NAMALWA (cell line): ENCODE measurements at places on chromosomes 5 and 9.

DNA sequence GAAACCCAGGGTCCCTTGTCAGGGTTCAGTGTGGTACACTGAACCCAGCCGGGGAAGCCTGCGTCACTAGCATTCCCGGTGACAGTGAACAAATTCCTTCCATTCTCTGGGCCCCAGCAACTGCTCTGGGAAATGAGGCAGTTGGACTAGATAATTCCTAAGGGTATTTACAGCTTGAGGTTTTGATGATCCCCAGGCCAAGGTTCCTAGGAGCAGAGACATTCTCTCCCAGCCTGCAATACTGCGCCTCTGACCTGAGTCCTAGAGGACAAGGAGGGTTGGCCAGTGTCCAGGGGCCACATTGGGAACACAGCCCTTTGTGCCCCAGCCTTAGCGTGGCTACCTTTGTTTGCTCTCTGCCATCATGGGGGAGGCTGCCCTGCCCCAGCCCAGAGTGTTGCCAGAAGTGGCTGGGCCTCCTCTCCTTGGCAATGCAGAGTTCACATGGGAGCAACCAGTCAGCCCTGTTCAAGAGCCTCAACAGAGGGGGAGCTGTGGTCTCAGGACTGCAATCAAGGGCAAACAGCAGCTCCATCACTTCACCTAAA, 178.2 kb downstream of the SEC61B start:
- DNase-seq, result no peak

GRCh38 chr5:64865662-64866061, 96.9 kb downstream of the CWC27 start:
- no peak for DNase-seq

- DNase-seq, result peak; percentile 83
These were observed 3.0 kb upstream of the UBE2R2 start for GRCh38 chr9:33813712-33814641.

DNA sequence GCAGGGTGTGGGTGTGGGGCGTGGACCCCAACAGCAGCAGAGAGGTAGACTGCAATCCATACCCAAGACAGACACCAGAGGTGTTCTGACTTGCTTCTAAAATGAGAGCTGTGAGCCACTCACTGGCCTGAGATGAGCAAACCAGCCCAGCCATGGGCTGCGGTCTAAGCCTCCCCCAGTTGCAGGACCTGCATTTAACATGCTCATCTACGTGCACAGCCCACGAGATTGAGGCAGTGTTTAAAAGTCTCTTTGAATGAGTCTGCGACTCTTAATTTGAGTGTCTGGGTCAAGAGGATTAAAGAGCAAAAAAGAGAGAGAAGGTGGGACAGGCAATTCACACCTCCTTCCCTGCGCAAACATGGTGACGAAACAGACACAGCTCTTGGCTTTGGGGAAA, 5.9 kb downstream of the SURF4 start:
- DNase-seq, result no peak

DNA sequence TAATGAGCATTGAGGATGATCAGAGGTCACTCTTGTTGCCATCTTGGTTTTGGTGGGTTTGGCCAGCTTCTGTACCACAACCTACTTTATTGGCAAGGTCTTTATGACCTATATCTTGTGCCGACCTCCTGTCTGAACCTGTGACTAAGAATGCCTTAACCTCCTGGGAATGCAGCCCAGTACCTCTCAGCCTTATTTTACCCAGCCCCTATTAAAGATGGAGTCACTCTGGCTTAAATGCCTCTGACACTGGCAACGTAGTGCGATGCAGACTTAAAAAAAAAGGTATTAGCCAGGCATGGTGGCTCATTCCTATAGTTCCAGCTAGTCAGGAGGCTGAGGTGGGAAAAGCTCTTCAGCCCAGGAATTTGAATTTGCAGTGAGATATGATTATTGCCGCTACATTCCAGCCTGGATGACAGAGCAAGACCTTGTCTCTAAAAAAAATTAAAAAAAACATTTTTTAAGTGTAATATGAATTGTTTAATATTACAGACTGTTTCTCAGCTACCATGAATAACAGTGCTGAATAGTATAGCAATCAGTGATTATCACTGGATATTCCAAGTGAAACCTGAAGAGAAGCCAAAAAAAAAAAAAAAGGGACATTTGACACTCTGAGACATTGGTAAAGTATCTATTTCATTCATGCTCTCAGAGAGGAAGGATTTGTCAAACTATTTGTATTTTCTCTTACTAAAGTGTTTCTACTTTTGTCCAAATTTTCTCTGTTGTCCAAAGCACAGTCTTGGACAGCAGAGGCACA, 18.3 kb upstream of the STOM start:
- no peak for DNase-seq

GRCh38 chr5:17620627-17621026, 10.4 kb downstream of the TAF11L12 start:
- peak; percentile 6 for DNase-seq

- DNase-seq, result peak; percentile 58
These were observed 13.1 kb upstream of the IFNA5 start for GRCh38 chr9:21317956-21318923.

- peak; percentile 66 for DNase-seq
These were observed 45.7 kb downstream of the PPARGC1B start for GRCh38 chr5:149775785-149776184.

DNA sequence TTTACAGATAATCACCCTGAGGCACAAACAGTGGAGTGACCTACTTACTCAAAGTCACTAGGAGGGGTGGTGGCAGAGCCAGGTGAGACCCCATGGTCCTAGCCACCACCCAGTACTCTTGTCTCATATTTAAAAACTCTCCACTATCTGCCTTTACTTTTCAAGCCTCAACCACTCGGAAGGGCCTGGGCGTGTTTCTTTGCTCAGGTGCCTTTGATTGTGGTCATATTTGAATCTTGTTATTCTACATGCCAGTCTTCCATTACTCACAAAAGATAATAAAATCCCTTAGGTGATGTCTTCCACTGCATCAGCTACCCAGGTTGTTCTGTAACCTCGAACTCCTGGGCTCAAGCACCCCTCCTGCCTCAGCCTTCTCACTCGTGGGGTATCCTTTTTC, 20.7 kb upstream of the TRIM36 start:
- no peak for DNase-seq

DNA sequence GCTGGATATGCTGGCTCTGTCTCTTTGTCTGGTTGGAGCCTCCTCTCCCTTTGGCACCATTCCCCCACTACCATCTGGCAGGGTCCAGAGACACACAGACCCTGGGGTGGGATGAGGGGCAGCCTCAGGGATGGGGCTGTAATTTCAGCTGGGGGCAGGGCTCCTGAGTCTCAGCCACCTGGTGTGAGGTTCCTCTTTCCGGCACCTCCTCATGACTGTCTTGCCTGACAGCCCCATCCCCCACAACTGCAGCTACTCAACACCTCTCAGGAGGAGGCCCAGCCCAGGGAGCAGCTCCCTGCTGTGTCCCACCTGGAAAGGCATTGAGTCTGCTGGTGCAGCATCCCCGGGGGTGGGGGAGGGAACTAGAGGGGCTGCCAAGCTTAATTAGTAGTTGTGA, 11.7 kb upstream of the RPS14 start:
- DNase-seq, result peak; percentile 82
